Fibroblast of villous mesenchyme (primary cell): ENCODE measurements at places on chromosomes 12 and 14. TPM values are rescaled to one million over a fixed set of nuclear protein-coding genes. Genes with fewer than 3 reads are reported as not detected.

The C12orf42 gene
- not detected in 2 replicates for total RNA-seq

- DNase-seq: peak; percentile 29
These were observed 27.3 kb downstream of the TTC5 start for GRCh38 chr14:20278414-20278813.

DNA sequence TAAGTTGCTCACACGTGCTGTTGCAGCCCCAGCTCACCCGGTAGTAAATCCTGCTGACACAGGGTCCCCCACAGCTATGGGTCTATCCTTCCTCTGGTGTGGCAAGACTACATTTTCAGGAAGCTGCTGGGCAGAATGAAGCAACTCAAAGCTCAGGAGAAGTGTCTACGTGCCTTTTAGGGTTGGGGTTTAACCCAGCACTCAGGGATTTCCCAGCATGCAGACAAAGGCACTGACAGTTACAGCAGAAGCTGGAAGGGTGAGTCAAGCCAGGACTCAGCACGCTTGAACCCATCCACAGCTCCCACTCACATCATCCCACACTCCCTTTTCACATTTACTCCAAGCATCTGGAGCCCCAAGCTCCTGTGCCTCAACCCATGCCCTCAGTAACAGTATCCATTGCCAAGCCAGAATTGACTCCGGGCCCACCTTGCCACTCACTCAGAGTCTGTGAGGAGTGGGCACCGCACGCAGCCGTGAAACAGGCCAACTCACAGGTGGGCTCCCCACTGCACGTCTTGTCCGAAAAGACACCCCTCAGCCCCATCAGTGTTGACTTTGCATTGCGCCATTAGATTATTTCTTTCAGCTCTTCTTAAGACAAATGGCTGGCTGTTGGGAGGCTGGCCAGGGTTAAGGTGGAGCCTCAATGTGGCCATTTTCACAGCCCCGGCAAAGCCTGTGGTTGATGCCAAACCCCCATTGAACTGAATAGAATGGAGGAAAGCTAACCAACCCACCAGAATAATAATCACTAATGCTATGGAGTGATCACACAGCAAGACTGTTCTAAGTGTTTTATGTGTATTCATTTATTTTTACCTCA, 59.6 kb downstream of the ZFP36L1 start:
- DNase-seq: peak; percentile 30

GRCh38 chr14:103402695-103403094, 17.5 kb downstream of the MARK3 start:
- DNase-seq: peak; percentile 59

- no peak for DNase-seq
These were observed 19.9 kb downstream of the SLC35F4 start for GRCh38 chr14:57845802-57846531.

The VRTN gene
- total RNA-seq: not detected in 2 replicates

The KRT6A gene
- total RNA-seq: not detected in 2 replicates

The PLEKHD1 gene
- under 0.01 TPM in 1 of 2 replicates, not detected in the other for total RNA-seq

DNA sequence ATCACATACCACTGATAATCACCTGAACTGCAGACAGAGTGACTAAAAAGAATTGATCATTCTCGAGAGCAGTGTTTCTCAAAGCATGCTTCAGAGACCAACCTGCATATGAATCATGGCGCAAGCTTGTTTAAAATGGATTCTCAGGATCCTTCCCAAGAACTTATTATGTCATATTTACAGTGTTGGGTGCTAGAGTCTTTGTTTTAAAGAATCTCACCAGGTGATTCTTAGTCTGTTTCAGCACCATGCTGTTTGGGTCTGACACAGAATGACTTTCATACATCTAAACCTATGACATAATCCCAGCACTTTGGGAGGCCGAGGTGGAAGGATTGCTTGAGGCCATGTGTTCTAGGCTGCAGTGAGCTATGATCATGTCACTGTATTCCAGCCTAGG, 31.3 kb upstream of the SSPN start:
- DNase-seq: no peak

GRCh38 chr12:80598004-80598606, 109.3 kb upstream of the MYF6 start:
- peak; percentile 74 for DNase-seq

The NRXN3 gene
- total RNA-seq: 5.5 and 7.3 TPM in 2 replicates

DNA sequence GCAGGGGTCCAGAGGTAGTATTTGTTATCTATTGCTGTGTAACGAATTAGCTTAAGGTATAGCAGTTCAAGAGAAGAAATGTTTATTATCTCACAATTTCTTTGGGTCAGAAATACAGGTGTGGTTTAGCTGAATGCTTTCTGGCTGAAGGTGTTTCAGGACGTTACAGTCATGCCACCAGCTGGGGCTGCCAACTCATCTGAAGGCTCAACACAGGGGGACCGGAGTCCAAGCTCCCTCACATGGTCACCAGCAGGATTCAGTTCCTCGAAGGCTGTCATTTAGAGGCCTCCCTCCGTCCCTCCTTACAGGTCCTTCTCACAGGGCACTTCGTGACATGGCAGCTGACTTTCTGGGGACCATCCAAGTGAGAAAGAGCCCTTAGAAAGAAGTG, 37.5 kb upstream of the SINHCAF start:
- DNase-seq: no peak

The PMCH gene
- total RNA-seq: not detected in 2 replicates

GRCh38 chr12:121788176-121788818, 5.2 kb downstream of the RHOF start:
- no peak for DNase-seq

DNA sequence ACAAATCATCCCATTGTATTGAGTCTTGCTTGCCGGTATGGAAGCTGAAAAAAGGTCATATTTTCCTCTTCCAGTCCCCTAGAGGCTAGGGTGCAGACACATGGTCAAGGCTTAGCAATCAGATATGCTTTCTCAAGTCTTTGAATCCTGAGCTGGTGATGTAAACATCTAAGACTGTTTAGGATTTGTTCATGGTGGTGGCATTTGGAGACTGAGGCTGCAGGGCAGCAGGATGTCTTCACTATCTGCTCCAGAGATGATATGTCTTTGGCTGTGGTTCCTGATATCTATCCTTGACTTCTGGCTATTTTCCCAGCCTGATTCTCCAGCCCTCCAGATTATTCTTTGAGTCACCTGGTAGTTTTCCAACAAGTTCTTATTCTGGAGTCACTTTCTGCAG, 50.5 kb upstream of the DACT1 start:
- DNase-seq: peak; percentile 56

The FGD4 gene
- 4.7 and 8.1 TPM in 2 replicates for total RNA-seq

- peak; percentile 99 for DNase-seq
These were observed 3.8 kb downstream of the TXNRD1 start for GRCh38 chr12:104219361-104219892.

- no peak for DNase-seq
These were observed 542 bp downstream of the PXN start for GRCh38 chr12:120264904-120265472.

The LBHD2 gene
- total RNA-seq: not detected in 2 replicates

- no peak for DNase-seq
These were observed 115.5 kb upstream of the FKBP4 start for GRCh38 chr12:2679068-2679815.

DNA sequence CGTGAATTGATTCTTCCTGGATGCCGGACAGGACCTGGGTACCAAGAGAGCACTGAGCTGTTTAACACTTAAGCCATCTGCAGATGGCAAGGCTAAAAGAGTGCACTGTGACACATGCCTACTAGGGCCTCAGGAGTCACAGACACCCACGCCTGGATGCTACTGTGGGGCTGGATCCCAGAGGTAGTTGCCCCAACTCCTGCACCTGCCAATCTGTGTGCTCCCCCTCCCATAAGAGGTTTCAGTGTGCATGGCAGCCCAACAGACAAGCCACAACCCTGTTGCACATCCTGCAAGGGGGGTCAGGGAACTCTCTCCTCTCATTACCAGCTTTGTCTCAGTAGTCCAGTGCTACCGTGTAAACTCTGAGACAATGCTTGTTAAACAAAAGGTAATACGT, 169.0 kb downstream of the CEP128 start:
- DNase-seq: no peak

The TMPRSS12 gene
- total RNA-seq: under 0.01 TPM in 1 of 2 replicates, not detected in the other

GRCh38 chr12:57854965-57855364, 8.4 kb upstream of the CTDSP2 start:
- DNase-seq: no peak

The DCTN2 gene
- 111 and 120 TPM in 2 replicates for total RNA-seq

- DNase-seq: no peak
These were observed 128.2 kb upstream of the RTL1 start for GRCh38 chr14:101031721-101032120.

- no peak for DNase-seq
These were observed 29.3 kb downstream of the MYF5 start for GRCh38 chr12:80745851-80746505.

- DNase-seq: peak; percentile 54
These were observed 26.7 kb downstream of the C12orf75 start for GRCh38 chr12:105357162-105357691.

- no peak for DNase-seq
These were observed 243.1 kb downstream of the AKAP6 start for GRCh38 chr14:32571995-32572866.

The ISM2 gene
- total RNA-seq: under 0.01 TPM in 1 of 2 replicates, not detected in the other

DNA sequence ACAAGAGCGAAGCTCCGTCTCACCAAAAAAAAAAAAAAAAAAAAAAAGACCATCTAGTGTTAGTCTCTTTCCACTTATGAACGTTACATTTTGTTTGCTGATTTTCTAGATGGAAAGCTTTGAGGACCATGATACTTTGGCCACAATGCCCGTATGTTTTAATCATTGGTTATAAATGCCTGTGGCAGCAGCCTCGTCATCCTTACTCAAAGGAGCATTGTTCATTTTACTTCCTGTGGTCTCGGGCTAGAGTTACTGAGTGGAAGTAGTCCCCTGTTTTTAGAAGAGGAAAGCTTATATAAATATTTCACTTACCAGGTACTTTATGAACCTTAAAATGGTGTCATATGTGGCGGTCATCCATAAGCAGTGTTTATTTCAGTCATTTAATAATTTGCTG, 359.9 kb downstream of the AEBP2 start:
- no peak for DNase-seq

The CFAP54 gene
- total RNA-seq: 0.86 and 0.97 TPM in 2 replicates

DNA sequence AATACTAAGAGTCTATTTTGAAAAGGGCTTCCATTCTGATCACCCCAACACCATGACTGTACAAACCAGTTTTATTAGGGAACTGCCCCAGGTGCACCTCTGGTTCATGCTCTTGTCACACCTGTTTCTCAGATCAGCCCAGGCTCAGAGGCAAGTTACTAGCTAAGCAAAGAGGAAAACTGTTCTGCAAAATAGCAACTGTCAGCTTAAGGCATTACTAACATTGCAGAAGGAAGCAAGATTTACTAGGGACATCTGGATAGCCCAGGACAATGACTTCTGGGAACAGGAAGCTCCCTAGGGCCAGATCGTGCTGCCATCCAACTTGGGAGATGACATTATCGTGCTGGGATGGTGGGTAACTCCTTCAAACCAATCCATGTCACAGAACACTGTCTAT, 30.1 kb downstream of the ANAPC7 start:
- no peak for DNase-seq

DNA sequence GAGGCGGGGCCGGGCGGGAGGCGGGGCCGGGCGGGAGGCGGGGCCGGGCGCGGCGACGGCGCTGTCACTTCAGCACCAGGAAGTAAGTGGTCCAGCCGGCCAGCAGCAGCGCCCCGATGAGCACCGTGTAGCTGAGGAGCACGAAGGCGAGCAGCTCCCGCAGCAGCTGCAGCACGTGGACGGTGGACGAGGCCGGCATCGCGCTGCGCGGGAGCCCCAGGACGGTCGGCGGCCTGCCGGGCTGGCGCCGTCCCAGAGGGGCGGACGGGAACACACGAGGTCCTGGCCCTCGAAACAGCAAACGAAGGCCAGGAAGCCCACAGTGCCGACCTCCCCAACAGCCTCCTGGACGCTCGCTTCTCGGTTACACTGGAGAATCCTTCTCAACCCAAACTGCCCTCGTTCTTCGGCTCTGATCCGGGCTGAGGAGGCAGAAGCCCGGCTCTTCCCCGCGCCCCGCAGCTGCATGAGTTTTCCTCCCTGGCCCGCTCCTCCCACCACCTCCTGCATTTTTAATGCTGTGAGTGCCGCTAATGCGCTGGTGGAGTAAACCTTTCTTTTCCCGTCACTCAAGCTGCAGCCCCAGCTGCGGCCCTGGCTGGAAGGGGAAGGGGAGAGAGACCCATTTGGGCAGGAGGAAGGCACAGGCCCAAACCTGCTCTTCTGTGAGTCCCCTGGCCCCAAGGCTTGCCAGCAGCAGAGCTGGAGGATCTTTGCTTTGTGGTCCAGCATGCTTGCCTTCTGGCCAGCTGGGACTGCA, 694 bp upstream of the DIABLO start:
- no peak for DNase-seq

GRCh38 chr14:56888274-56888673, 78.0 kb upstream of the OTX2 start:
- DNase-seq: no peak
